ENCODE measurements at places on chromosomes 12 and 14.

GRCh38 chr14:54252072-54252730 lies 144.6 kb upstream of the CDKN3 start:
- no peak for DNase-seq

DNA sequence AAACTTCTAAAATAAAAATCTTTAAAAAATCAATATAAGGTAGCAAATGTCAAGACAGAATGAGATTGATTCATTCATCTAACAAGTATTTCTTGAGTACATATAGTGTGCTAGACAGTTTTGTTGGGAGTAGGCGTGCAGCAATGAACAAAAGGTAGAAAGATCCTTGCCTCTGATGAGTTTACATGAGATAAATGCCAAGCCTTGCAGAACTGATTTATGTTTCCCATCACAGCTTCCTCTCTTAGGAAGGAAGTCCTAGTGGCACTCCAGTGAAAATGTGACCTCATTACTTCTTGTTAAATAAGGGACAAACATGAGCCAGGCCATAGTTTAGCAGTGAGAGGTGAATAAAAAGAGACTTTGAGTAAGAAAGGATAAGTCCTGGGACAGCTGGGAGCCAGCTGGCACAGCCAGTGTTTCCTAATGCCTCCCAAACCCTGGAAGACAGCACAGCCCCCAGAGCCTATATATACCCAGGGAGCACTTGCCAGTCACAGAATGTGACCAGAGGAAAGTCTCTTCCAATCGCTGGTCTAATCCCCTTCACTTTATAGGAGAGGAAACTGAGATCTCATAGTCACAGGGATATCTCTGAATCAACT lies 4.7 kb upstream of the COCH start:
- no peak for DNase-seq

- DNase-seq = no peak
These were observed 28.1 kb downstream of the ATP6V1D start for GRCh38 chr14:67331368-67332125.

DNA sequence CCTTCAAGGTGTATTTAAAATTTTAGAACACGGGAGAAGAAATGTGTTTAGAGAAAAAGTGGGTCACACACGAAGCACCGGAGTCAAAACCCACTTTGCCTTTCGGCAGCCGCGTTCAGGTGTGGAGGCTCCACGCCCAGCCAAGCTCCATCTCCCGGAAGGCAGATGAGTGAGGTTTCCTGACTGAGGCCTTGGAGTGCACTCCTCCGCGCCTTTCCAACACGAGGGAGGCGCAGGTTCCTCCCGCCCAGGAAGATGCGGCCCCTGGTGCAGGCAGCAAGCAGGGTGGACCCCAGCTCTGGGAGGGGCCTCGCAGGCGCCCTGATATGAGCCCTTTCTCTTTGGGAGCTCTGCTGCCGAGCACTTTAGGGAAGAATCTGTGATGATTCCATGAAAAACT lies 22.5 kb downstream of the MTA1 start:
- DNase-seq = no peak

GRCh38 chr12:5588176-5588575 lies 156.3 kb downstream of the NTF3 start:
- no peak for DNase-seq

- no peak for DNase-seq
These were observed 220.6 kb upstream of the TMEM260 start for GRCh38 chr14:56358851-56359614.

GRCh38 chr12:76810671-76811419 lies 46.9 kb downstream of the ZDHHC17 start:
- DNase-seq = no peak

DNA sequence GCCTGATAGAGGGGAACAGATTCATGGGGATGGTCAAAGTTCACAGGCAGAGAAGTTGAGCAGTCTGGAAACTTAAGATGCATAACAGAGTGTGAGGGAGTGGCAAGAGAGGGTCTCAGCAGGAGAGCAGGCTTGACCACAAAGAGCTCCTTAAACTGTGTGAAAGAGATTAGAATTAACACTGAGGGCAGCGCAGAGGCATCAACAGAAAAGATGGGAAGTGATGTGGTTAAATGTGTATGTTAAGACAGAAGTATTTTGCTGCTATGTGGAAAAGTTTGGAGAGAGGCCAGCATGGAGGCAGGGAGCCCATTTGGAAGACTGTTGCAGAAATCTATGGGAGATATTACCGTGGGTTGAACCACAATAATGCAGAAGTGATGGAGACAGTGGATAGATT lies 122.7 kb upstream of the LMNTD1 start:
- DNase-seq = no peak
